Progenitor cell of endocrine pancreas (in vitro differentiated cells): ENCODE measurements at places on chromosomes 2 and 18. TPM values are rescaled to one million over a fixed set of nuclear protein-coding genes. Genes with fewer than 3 reads are reported as not detected.

DNA sequence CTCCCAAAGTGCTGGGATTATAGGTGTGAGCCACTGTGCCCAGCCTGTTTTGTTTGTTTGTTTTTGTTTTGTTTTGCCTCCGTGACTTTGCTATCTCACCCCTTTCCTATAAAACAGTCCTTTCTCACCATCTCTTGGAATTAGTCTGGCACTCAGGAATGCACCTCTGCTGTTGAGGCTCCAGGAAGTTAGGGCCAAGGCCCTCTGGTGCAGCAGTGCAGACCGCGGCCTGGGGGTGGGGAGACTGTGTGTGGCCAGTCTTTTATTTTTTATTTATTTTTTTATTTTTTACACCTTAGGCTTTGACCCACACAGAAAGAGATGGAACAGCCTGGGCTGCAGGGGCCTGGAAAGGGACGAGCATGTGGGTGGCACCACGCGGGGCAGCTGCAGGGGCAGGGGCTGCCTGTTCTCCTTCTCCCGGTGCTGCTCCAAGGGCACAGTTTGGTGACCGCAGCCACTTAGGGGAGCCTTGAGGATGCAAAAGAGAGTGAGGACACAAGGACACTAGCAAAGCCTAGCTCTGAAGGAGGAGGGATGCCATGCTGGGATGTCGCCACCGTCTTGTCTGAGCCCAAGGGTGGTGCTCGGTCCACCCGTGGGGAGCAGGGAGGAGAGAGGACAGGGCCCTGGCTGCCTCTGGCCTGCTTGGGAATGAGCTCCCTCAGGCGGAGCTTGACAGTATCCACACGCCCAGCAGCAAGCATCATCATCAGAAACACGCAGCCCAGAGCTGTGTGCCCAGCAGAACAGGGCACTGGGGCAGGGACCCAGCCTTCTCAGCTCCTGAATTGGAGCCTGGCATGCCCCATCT lies 19.4 kb upstream of the ALPI start:
- DNase-seq, result no peak

The IL1B gene
- not detected in 2 replicates for total RNA-seq

The DQX1 gene
- 1.5 and 1.7 TPM in 2 replicates for total RNA-seq

GRCh38 chr18:45012286-45012685 lies 331.6 kb downstream of the SETBP1 start:
- DNase-seq, result no peak

- no peak for DNase-seq
These were observed 513.0 kb downstream of the XIRP2 start for GRCh38 chr2:167401309-167401708.

The UNC50 gene
- 39.3 and 43.4 TPM in 2 replicates for total RNA-seq

GRCh38 chr2:201362396-201362795 lies 5.3 kb upstream of the FLACC1 start:
- DNase-seq, result no peak

DNA sequence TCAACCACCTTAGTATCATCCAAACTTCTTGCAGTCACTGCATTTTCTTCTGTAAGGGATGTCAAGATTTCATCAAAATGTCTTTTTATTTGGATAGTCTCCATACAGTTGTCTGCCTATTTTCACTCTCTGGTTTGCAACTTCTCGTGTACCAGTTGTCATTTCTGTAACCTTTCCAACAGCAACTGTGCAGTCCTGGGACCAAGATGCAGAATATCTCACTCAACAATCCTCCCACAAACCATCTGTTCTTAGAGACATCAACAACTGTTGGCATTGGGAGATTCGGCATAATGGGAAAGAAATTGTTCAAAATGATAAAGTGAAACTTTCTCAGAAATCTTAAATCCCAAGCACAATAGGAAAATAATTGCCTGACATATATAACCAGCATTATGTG lies 933.6 kb upstream of the SLC39A10 start:
- DNase-seq, result no peak

GRCh38 chr2:132941296-132942020 lies 271.5 kb upstream of the LYPD1 start:
- DNase-seq, result no peak

The CENPA gene
- 10.5 and 10.7 TPM in 2 replicates for total RNA-seq

DNA sequence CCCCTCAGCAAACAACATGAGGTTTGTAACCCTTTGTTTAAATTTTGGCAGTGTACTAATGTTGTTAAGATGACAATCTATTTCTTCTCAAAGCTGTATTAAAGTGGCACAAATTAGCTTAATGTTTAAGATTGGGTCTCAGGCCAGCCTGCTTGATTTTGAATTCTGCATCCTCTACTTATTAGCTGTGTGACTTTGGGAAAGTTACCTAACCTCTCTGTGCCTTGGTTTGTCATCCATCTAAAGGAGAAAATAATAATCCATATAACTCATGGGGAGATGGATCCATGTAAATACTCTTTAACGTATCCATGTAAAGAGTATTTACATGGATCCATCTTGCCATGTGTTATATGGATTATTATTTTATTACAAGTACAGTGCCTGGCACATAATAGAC lies 2.1 kb downstream of the TRPM8 start:
- no peak for DNase-seq

DNA sequence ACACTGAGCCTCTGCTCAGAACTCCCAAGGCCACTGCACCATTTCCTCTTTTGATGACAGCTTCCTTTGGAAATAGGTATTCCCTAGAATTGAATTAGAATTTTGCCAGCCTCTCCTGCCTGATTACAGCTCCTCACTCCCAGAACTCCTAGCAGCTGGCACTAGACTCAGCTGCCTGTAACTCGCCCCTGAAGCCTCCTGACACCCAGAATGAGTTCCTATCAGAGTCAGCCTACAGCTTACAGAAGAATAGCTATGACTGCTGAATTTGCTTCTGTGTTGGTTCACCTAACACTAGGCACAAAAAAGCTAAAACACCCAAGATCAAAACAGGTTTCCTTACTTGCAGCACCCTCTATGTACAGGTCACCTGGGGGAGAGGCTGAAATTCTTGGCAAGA lies 108.2 kb upstream of the PTPRM start:
- no peak for DNase-seq

- no peak for DNase-seq
These were observed 342.0 kb upstream of the DLGAP1 start for GRCh38 chr18:4797002-4797685.

DNA sequence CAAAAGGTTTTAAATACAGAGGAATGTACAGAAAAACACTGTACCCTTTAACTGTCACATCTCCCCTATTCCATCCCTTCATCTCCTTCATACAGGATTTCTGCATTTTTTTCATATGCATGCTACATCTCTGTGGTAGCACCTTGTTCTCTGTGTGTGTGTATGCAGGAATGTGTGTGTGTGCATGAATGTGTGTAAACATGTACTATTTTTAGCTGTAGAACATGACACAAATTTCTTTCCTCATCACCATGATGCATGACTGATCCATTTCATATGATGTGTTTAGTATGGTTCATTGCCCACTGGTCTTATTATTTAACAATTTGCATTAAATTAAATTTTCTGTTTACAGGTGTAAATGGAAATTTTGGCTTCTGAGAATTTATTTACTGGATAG lies 21.5 kb upstream of the ZEB2 start:
- DNase-seq, result no peak

DNA sequence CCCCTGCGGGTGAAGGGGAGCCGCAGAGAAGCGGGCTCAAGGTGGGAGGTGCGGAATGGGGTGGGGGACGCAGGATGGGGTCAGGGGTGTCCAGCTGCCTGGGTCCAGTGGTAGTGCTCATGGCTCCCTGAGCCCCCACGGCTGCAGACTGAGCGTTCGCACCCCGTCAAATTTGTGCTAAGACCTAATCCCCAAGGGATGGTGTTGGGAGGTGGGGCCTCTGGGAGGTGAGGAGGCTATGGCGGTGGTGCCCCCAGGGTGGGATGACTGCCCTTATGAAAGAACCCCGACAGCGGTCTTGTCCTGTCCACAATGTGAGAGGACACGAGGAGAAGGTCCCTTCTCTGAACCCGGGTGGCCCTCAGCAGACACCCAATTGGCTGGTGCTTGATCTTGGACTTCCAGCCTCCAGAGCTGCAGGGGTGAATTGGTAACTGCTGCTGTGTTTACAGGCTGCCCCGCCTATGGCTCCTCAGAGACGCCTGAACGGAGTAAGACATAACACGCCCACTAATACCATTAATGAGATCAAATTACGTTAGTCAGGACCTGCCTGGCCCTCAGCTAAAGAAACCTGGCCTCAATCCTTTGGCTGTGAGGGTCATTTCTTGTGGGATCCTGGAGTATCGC lies 42.6 kb downstream of the PXDN start:
- DNase-seq, result no peak

DNA sequence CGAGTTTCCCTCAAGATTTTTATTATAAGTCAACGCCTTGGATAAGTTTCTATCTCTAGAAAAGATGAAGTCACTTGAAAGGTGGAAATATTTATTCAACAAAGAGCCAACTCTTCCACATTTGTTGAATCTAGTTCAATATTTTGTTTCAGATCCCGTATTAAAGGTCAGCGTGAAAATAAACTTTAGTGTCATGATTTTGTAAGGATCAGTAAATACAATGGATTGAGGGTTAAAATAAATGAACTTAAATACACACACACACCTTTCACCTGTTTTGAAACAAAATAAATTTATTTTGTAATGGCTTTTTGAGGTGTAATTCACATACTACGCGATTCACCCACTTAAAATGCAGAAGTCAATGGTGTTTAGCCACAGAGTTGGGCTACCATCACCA lies 16.0 kb upstream of the NPPC start:
- DNase-seq, result no peak

- DNase-seq, result no peak
These were observed 244.9 kb downstream of the LOXHD1 start for GRCh38 chr18:46411867-46412690.

The CNTNAP5 gene
- 5.3 and 8.9 TPM in 2 replicates for total RNA-seq

- no peak for DNase-seq
These were observed 22.6 kb upstream of the FAM117B start for GRCh38 chr2:202612145-202612544.

GRCh38 chr2:131039101-131039440 lies 54.2 kb downstream of the FAM168B start:
- no peak for DNase-seq

The SP110 gene
- total RNA-seq, result 5.1 and 5.8 TPM in 2 replicates

The CCBE1 gene
- total RNA-seq, result 1.1 and 1.2 TPM in 2 replicates

GRCh38 chr2:144102386-144102785 lies 417.5 kb downstream of the ZEB2 start:
- DNase-seq, result no peak

DNA sequence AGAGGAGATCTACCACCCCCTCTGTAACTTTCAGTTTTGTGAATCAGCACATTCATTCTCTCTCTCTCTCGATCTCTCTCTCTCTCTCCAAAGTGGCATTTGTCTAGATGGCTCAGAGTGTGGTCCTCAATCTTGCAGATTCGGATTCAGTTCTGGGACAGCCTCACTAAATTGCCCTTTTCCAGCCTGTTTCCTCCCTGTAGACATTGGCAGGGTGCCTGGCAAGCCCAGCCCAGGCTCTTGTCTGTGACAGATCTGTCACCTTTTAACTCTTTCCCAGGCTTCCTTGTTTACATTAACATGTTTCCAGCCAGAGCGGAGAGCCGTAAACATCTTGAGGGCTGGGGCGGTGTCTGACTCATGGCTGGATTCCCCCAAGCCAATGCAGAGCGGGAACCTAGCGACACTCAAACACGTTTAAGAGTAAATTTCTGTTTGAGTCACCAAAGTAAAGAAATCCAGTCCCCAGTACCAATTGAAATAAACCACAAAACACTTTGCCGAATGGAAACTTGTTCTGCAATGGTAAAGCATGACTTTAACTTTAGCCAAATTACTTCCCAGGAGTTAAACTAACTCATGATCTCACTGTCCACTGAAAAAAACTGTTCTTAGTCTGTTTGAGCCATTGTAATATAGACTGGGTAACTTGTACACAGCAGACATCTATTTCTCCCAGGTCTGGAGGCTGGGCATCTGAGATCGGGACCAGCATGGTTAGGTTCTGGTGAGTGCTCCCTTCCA lies 6.6 kb upstream of the CYP27C1 start:
- DNase-seq, result no peak

The MC5R gene
- not detected in 2 replicates for total RNA-seq

- no peak for DNase-seq
These were observed 264.0 kb upstream of the EPHA4 start for GRCh38 chr2:221836095-221836494.

The REG3A gene
- total RNA-seq, result not detected in 2 replicates

GRCh38 chr2:46179037-46179621 lies 118.1 kb upstream of the EPAS1 start:
- no peak for DNase-seq

The CSRNP3 gene
- 10.7 and 14.8 TPM in 2 replicates for total RNA-seq

DNA sequence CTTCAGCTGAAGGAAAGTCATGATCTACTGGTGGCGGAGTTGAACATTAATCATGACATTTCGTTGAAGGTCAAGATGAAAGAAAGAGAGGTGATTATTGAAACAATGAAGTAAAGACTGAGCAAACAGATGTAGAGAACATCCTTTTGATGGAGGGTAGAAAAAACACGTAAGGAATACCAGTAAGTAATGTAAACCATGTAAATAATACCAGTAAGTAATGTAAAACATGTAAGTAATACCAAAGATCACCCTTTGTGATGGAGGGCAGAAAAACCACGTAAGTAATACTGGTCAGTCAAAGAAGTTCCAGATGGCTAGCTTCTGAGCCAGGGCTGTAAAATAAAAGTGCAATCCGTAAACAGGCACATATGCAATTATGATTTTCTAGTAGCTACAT lies 1387.7 kb downstream of the SUCLG1 start:
- no peak for DNase-seq

GRCh38 chr18:58180738-58181353 lies 136.8 kb downstream of the NEDD4L start:
- peak; percentile 47 for DNase-seq

- DNase-seq, result no peak
These were observed 160.2 kb downstream of the NCK2 start for GRCh38 chr2:105904938-105905337.

DNA sequence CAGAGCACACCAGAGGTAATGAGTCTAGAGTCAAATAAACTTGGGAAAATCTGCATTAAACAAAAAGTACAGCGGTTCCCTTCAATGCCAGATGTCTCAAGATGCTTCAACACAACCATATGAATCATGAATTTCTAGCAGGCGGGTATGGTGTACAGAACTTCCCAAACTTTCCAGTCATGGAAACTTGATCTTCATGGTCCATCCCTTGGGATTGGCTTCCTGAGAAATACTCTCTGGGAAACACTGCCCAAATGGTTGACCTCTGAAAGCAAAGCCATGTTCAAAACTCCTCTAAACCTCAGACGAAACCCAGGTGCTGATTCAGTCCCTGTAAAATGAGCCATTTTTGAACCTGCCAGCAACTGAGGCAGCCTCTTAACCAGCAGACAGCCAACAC lies 16.4 kb upstream of the TMEM247 start:
- no peak for DNase-seq

The ABCG8 gene
- total RNA-seq, result not detected in 2 replicates

DNA sequence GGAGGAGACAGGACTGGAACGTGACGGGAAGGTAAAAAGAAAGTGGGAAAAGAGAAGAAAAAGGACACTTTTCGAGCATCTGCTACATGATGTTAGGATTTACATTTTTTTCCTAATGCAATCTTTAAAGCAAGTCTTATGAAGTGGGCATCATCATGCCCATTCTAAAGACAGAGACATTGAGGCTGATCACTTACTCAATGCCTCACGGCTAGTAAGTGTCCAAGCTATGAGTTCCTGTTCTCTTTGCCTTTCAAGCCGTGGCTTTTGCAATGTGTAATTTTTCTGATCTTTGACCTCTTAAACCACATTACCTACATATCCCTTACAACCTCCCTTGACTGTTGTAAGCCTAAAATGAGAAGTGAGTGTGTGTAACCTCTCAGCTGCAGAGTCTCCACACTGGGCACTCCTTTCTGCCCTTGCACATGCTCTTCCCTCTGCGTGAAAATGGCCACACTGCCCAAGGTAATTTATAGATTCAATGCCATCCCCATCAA lies 649.2 kb downstream of the RNF144A start:
- no peak for DNase-seq

- no peak for DNase-seq
These were observed 911.2 kb upstream of the PIK3C3 start for GRCh38 chr18:41043876-41044275.
